CD4-positive, alpha-beta T cell treated with Interleukin-10 for 1 hour (primary cell): ENCODE measurements at places on chromosomes 11 and 22.
A peak's percentile ranks its signal among the peaks of the same experiment; 100 is the strongest.

- DNase-seq = no peak
Measured at GRCh38 chr11:59267736-59268475, 55.2 kb upstream of the MPEG1 start.

GRCh38 chr22:39289533-39289932 is 29.9 kb downstream of the RPL3 start:
- no peak for DNase-seq

GRCh38 chr22:40509401-40510134 is 127.0 kb downstream of the MRTFA start:
- DNase-seq = no peak

GRCh38 chr11:34235189-34235588 is 122.6 kb downstream of the ABTB2 start:
- peak; percentile 13 for DNase-seq

DNA sequence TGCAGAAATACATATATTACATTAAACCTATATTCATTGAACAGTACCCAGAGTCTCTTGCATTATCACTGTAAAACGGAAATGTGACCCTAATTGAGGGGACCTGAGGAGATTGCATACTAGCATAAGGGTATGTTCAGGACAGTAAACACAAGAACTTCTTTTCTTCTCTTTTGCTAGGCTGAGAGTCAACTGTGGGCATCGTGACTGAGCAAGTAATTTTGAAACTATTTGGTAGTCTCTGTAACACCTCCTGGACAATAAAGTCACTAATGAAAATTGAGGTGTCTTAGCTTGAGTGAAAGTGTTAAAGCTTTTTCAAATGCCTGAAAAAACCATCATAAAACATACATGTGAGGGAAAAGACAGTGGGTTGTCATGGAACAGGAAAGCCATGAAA is 90.9 kb downstream of the PDHX start:
- no peak for DNase-seq

DNA sequence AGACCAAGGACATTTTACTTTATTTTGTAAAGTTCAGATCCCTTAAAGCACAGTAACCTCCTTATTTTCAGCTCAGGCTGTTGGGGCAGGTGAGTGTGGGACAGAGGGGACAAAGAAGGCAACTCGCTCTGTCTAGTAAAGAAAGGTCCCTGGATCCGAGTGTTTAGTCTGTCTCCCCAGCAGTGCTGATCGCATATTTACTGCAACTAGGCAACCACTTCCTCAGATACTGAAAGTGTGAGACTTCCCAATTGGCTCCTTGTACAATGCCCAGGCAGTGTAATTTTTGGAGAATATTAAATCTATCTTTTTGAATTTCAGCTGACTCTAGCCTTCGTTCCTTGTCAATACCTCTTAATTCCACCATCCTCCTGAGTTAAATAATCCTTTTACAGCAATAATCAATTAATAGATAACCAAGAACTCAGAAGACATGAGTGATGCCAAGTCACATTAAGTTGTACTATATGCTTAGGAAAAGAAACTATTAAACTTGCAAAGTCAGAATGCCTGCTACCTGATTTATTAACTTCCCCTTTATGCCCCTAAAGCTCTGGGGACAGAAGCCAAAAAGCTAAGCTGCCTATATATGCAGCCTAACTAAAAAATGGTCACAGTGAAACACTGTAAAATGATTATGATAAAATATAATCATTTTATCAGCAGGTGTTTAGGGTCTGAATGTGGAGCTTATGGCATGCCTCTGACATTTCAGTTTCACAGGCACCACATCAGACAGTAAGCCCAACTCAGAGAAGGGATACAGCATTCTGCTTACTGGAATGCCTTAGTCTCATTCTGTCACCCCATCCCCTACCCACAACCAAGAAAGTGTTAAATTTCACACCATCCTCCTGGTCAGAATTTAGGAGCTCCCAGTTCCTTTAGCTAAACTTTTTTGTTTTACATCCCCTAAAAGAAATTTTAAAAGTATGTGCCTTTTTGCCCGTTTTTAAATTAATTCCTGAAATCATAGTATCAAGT is 138.7 kb downstream of the TRIM44 start:
- no peak for DNase-seq

DNA sequence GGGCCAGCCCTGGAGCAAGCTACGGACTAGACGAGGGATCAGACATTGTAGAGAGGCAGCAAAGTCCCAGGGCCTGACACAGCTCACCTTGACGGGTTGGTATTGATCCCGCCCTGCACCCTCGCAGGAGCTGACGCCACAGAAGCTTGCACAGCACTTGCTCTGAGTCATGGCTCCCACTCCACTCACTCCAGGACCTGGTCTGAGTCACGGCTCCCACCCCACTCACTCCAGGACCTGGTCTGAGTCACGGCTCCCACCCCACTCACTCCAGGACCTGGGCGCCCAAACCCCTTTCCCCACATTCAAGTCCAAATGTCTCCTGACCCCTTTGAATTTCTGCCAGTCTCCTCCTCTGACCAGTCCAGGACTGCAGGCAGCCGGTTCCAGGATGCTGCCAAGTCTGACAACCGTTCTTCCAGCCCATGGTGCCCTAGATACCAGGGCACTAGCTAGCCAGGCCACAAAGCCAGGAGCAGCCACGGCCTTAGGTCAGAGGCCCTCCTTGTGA is 6.0 kb upstream of the PNPLA5 start:
- no peak for DNase-seq

- DNase-seq = no peak
Measured at GRCh38 chr22:22031183-22031945, 48.8 kb upstream of the TOP3B start.
